Fibroblast of lung (primary cell): ENCODE measurements at places on chromosomes 7 and 10. TPM values are rescaled to one million over a fixed set of nuclear protein-coding genes. Genes with fewer than 3 reads are reported as not detected.
A peak's percentile ranks its signal among the peaks of the same experiment; 100 is the strongest.

- no peak for DNase-seq
These were observed 84.5 kb downstream of the AVL9 start for GRCh38 chr7:32579776-32580175.

GRCh38 chr10:84966708-84967441 lies 638.5 kb downstream of the CCSER2 start:
- no peak for DNase-seq

GRCh38 chr10:11424456-11425295 lies 186.8 kb downstream of the USP6NL start:
- peak; percentile 30 for DNase-seq

DNA sequence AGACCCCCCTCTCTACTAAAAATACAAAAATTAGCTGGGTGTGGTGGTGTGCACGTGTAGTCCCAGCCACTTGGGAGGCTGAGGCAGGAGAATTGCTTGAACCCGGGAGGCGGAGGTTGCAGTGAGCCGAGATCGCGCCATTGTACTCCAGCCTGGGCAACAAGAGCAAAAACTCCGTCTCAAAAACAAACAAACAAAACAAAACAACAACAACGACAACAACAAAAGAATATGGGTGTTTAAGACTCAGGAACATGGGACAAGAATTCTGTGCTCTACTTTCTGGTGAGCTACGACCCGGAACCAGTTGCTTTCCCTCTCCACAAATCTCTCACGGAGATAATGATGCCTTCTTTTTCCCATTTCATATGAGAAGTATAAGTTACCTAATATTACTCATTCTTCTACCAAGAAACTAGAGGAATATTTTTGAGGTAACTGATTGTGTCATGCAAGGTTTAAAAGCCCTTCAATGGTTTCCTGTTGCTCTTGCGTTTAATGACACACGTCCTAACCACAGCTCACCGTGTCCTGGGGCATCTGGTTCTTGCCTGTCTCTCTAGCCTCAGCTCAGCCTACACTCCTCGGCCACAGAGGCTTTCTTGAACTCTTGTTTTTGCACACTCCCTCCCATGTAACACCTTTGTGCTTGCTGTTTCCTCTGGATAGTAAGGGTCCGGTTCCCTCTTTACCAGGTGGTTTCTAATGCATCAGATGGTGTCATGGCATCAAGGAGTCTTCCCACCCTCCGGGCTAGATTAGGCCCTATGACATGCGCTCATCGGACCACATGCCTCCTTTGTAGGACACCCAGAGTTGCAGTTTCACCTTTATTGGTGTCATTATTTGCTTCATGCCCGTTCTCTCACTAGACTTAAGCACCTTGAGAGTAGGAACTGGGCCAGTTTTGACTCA lies 67.5 kb downstream of the PFKFB3 start:
- DNase-seq = peak; percentile 40

DNA sequence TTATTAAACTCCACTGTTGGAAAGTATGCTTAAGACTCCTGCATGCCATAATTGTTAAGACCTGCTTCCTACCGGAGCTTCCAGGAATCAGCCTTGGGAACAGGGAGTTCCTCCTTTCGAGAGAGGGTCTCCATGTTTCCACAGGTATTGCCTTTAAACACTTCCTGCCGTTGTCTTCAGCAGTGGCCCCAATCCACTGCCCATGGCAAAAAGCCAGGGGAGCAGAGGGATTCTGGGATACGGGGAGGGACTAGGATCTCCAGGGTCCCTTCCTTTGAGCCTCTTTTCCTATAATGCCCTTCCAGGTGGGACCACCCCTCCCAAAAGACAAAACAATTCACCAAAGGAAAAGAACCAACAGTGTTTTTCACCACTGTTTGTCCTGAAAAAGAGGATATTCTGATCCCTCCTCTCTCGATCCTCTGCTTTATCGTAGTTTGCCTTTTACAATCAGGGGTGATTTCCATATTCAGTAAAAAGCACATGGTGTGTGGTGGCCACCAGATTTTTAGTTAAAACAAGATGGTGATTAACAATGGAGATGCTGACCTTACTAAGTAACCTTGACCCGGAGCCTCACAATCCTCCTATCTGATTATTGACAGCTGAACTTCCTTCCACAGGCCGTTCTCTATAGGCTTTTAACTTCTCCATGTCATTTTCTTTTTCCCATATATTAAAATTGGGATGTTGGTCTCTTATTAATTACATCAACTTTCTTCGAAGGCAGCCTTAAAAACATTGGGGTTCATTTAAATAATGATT lies 36.0 kb downstream of the LRRC72 start:
- DNase-seq = no peak

DNA sequence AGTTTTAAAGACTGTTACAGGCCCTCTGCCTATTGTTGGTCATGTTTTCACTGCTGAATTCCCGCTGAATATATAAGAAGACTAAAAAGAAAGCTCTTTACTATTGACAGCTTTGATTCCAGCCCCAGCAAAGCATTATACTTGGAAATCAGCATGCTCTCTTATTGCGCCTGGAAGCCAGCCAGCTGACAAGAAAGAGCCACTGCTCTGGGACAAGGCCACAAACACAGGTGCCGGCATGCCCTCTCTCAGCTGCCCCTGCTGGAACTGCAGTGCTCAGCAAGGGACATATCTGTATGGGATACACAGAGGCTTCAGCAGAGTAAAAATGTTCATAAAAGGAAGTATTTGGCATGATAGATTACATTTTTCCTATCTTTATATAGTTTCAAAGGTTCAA lies 523.9 kb downstream of the ADRA2A start:
- no peak for DNase-seq

- no peak for DNase-seq
These were observed 23.7 kb downstream of the BTBD16 start for GRCh38 chr10:122294511-122295450.

TMEM130 gene
- 0.26 and 0.66 TPM in 2 replicates for total RNA-seq
